Bronchial epithelial cell (primary cell): ENCODE measurements at places on chromosomes 7 and 10.
A peak's percentile ranks its signal among the peaks of the same experiment; 100 is the strongest.

- no peak for DNase-seq
These were observed 2.5 kb downstream of the PTER start for GRCh38 chr10:16439295-16439694.

DNA sequence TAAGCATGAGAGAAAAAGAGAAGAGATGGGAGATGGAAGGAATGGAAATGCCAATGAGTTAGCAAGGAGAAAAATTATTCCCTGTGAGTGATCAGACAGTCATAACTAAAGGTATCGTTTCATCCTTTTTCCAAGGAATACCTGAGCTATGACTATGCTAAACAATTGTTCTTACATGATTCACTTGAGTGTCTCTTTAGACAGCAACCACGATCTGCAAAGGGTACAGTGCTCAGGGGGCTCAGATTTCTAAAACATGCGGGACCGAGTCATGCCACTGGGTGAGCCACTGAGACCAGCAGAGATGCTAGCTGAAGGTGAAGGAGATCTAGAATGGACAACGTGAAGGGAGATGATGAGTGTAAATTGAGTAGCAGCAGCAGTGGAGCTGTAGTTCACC is 78.0 kb upstream of the CTTNBP2 start:
- peak; percentile 88 for DNase-seq

- no peak for DNase-seq
These were observed 162.7 kb upstream of the KMT2E start for GRCh38 chr7:104851268-104851667.

DNA sequence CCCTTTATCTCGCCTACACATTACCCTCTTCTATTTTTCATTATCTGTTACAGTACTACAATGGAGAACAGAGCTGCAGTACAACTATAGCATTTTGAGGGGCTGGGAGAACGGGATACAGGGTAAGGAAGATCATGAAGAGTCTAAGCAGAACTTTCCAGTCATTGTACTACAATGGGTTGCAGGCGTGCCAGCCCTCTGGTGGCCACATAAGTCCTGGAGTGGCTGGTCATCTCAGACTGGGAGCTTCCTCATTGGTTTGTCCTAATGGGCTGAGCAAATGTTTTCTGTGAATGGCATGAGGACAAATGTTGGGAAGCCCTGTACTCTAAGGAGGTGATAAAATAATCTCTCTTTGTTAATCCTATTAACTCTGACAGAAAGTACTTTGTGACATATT is 33.0 kb downstream of the TMEM106B start:
- peak; percentile 13 for DNase-seq
